ENCODE measurements at places on chromosomes 5 and 9.

DNA sequence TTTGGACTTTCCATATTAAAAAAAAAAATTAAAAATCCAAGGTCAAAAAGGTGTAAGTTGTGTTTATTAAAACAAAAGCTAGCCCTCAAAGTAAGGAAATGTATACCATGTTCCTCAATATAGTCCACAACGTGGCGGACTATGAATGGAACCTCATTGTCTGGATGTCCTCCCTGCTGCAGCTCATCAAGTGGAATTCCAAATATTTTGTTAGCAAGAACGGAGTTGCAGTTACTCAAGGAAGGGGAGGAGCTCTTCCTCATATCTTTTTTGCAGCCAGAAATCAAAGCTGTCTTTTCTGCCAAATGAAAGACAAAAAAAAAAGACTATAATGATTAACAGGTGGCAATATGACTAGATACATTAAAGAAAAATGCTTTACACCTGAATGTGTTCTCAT lies 14.0 kb downstream of the FAM13B start:
- DNase-seq: peak; percentile 23

GRCh38 chr5:160802592-160802991 lies 49.4 kb downstream of the ATP10B start:
- DNase-seq: no peak

- DNase-seq: no peak
Measured at GRCh38 chr5:6462671-6463070, 14.0 kb downstream of the UBE2QL1 start.

GRCh38 chr5:76525956-76526355 lies 97.2 kb downstream of the F2RL2 start:
- no peak for DNase-seq

- no peak for DNase-seq
Measured at GRCh38 chr9:36092509-36093215, 43.9 kb upstream of the GLIPR2 start.

GRCh38 chr5:82839881-82840280 lies 237.3 kb downstream of the TMEM167A start:
- no peak for DNase-seq

DNA sequence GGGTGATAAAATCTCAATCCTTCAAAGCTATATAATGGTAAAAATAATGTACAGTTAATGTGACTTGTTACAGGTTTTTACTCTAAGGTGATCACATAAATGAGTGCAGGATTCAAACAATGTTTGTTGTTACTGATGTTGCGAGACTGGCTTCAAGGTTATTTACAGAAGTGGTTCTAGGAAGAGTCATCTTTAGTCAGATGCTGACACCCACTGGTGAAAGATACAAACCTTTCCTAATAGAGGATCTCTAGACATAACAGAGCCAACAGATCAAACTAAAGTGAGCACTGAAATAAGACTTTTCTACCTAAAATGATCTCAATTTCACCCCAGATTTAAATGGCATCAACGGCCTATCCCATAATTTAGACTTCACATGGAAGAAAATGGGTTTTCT lies 20.2 kb downstream of the ARSB start:
- DNase-seq: peak; percentile 64

DNA sequence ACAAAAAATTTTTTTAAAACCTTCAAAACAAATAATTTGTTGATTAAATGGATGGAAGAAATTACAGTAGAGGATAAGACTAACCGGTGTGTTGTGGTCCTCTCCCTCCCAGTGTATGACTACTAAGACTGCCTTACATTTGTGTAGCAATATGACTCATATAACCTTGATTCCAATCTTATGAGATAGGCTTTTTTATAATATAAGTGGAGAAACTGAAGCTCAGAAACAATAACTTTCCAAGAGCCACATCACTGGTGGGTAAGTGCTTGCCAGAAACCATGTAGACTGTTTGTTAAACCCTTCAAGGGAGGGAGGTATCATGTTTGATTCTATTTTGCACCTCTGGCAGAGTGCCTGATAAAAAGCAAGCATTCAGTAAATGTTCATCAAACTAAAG lies 47.5 kb downstream of the NLN start:
- peak; percentile 70 for DNase-seq

DNA sequence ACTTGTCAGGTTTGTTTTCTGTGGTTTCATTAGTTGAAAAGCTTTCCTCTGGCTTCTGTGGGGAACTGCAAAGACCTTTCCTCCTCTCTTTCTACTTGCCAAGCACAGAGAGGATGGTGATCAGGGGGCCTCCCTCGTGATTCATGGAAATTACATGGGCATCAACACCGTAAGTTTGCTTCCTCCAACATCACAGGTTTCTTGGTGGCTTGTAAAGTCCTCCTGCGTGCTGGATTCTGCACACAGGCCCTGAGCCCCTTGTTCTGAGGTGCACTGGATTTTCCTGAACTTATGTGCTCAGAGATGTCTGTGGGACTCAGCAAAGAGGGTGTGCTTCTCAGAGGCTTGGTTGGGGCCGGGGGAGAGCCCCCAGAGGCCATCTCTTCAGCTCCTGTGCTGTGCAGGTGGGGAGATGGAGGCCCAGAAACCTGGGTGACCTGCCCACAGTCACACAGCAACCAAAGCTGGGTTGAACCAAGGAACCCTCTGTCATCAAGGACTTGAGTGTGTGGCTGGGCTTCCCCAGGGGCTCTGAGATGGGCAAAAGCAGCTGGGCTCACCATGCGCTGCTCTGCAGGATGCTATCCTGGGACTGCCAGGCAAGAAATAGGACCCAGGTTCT lies 36.5 kb downstream of the RGS3 start:
- no peak for DNase-seq

- no peak for DNase-seq
Measured at GRCh38 chr5:56815658-56816545, 553 bp downstream of the MAP3K1 start.

GRCh38 chr5:108143581-108143980 lies 238.3 kb downstream of the FBXL17 start:
- peak; percentile 33 for DNase-seq

DNA sequence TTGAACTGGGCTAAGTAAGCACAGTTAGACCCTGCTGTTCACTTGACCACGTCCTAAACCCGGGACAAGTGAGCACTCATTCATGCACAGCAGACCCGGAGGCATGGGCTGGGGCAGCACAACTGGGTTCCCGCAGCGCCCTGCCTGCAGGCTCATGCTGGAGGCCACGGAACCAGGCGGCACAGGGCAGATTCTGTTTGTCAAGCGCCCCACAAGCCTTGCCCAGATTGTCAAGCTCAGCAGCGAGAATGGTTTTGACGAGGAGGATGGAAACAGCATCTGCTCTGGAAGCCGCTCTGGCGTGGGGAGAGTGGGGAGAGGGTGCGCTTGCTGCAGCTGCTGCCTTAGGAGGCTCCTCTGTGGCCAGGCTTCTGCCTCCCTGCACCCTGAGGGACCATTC lies 32.7 kb downstream of the PRRT1B start:
- DNase-seq: no peak

DNA sequence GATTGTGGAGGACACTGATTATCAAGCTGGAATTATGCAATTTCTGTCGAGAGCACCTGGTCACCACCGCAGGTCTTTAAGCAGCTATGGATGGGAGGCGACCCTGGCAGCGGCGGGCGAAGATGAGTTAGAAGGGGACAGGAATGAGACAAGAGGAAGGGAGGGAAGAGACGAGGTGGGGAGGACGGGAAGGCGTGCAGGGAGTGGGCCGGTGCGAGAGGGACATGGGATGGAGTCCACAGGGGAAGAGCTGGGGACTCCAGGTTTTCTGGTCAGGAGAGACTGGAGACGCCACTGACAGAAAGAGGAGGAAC lies 192.3 kb downstream of the MELK start:
- no peak for DNase-seq

GRCh38 chr5:114176356-114176755 lies 185.5 kb upstream of the KCNN2 start:
- DNase-seq: no peak

DNA sequence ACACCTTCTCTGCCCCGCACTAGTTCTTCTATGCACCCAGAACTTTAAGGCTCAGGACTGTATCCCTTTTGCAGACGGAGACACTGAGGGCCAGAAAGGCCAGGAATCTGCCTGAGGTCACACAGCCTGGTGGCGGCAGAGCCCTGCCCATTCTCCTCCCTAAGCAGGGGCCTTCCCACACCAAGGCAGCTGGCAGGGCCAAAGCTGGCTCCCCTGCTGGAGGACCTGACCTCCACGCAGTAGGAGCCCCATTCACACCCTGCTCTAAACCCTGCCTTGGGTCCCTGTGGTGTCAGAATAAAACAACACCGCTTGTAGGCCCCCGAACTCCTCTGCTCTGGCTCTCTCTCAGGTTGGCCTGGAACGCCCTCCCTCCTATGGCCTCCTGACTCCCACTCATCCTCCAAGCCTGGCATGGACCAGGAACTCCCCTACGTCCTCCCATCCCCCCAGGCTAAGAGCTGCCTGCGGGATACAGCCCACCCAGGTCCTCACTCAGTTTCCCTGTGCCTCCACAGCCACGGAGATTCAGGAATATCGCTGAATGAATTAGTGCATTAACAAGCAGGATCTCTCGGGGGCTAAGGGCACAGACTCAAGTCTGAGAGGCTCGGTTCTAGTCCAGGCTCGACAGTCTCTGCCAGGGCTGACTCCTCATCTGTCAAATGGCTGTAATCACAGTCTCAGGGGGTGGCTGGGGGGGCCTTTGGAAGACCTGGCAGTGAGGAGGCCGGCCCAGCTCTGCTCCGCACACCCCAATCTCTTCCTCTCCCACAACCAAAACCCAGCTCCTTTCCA lies 2.8 kb downstream of the ST6GALNAC6 start:
- DNase-seq: no peak

Measured in fibroblast of gingiva (primary cell).